ENCODE measurements at places on chromosomes 5 and 9.
A peak's percentile ranks its signal among the peaks of the same experiment; 100 is the strongest.

GRCh38 chr9:18678821-18679590 lies 205.1 kb downstream of the ADAMTSL1 start:
- no peak for DNase-seq

DNA sequence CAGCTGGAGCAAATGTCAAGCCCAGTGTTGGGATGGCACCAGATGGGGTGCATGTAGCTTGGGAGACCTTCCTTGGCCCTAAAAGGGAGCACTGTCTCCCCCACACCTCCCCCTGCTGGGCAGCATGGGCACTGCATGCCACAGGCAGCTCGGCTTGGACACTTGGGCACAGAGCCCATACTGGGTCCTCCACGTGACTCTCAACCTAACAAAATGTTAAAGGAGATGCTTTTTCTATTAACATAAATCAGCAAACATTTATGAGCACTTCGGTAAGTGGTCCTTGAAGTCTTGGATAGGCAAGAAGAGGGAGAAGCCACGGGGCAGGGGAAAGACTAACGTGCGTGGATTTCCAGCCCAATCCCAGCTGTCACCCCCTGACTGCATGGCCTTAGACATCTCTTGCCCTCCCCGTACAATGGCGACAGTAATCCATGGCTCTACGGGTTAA lies 23.9 kb upstream of the MAPK9 start:
- peak; percentile 61 for DNase-seq

GRCh38 chr5:72815580-72816283 lies 729 bp upstream of the TNPO1 start:
- no peak for DNase-seq

DNA sequence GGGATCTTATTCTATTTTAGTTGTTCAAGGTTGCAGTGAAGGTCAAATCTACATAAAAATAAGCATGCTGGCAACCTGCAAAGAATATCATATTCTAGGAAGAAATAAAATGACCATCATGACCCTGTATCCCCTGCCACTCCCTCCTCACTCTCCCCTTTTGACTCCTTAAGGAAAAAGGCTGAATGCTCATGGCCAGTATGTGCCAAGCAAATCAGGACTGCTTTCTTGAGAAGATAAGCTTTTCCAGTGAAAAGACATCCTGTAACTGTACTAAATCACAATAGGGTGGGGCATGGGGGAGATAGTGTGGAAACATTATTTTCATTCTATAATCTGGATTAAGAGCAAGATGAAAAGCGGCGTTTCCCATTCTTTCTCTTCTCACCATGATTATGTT lies 100.6 kb upstream of the LIFR start:
- no peak for DNase-seq

GRCh38 chr9:136120438-136120844 lies 1.8 kb upstream of the TMEM250 start:
- DNase-seq = no peak

- DNase-seq = no peak
Observed at GRCh38 chr9:8717146-8717545, 917.6 kb upstream of the DMAC1 start.

- no peak for DNase-seq
Observed at GRCh38 chr5:172405226-172406107, 48.9 kb downstream of the SH3PXD2B start.

GRCh38 chr5:174617910-174618309 lies 106.5 kb upstream of the MSX2 start:
- DNase-seq = no peak

DNA sequence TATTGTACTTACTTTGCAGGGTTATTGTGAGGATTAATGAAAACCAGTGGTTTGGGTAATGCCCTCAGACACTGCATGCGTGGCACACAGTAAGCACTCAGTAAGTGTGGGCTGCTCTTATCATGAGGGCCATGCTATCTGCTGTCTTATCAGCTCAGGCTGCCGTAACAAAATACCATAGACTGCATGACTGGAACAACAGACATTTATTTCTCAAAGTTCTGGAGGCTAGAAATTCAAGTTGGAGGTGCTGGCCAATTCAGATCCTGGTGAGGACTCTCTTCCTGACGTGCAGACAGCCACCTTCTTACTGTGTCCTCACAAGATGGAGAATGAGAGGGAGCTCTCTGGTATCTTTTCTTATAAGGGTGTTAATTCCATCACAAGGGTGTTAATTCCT lies 23.9 kb upstream of the SH3PXD2B start:
- no peak for DNase-seq

DNA sequence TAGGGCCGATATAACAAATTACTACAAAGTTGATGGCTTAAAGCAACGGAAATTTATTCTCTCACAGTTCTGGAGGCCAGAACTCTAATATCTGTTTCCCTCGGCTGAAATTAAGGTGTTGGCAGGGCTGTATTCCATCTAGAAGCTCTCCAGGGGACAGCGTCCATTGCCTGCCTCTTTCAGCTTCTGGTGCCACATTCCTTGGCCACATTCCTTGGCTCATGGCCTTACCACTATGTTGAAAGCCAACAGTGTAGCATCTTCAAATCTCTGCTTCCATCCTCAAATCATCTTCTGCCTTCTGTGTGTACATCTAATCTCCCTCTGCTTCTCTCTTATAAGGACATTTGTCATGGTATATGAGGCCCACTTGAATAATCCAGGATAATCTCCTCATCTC lies 17.2 kb downstream of the FGF10 start:
- DNase-seq = no peak

DNA sequence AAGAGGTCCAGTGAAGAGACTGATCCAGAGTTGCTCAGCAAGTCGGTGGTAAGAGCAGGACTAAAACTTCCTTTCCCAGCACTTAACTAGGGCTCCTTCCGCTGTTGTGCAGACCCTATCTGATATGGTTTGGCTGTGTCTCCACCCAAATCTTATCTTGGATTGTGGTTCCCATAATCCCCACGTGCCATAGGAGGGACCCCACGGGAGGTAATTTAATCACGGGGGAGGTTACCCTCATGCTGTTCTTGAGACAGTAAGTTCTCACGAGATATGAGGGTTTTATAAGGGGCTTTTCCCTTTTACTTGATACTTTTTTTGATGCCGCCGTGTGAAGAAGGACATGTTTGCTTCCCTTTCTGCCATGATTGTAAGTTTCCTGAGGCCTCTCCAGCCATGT lies 221.9 kb upstream of the GLRA1 start:
- no peak for DNase-seq

DNA sequence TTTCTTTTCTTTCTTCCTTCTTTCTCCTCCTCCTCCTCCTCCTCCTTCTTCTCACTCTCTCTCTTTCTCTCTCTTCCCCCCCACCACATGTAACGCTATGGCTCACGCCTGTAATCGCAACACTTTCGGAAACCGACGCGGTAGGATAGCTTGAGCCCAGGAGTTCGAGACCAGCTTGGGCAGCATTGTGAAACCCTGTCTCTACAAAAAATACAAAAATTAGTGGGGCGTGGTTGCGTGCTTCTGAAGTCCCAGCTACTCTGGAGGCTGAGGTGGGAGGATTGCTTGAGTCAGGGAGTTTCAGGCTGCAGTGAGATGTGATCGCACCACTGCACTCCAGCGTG lies 736 bp upstream of the GLDC start:
- no peak for DNase-seq

GRCh38 chr5:132770476-132771159 lies 6.4 kb downstream of the SEPTIN8 start:
- no peak for DNase-seq

GRCh38 chr9:129606161-129607026 lies 14.5 kb downstream of the C9orf50 start:
- no peak for DNase-seq

DNA sequence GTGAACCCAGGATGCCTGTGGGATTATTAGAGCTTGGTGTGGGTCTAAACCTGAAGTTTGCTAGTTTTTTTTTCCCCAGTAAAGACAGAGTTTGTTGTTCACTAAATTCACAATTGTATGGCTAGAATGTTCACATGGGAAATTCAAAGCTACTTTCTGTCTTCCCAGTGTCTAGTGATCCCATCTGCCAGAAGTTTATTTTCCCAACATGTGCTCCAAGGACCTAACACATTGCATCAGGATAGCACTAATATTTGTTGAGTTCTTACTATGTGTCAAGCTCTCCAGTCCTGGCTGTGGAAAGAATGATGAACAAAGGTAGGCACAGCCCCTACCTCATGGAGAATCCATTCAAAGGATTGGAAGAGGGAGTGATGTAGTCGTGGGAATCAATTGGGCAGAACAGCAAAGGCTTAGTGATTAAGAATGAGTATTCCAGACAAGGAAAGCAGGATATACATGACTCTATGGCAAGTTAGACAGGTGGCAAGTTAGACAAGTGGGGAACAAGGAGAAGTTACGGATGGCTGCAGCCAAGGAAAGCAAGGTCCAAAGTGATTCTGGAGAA lies 521.5 kb upstream of the WWC1 start:
- no peak for DNase-seq

GRCh38 chr5:1445689-1446601 lies 705 bp upstream of the SLC6A3 start:
- no peak for DNase-seq

- DNase-seq = peak; percentile 22
Observed at GRCh38 chr9:86099701-86100364, 475 bp upstream of the GOLM1 start.

DNA sequence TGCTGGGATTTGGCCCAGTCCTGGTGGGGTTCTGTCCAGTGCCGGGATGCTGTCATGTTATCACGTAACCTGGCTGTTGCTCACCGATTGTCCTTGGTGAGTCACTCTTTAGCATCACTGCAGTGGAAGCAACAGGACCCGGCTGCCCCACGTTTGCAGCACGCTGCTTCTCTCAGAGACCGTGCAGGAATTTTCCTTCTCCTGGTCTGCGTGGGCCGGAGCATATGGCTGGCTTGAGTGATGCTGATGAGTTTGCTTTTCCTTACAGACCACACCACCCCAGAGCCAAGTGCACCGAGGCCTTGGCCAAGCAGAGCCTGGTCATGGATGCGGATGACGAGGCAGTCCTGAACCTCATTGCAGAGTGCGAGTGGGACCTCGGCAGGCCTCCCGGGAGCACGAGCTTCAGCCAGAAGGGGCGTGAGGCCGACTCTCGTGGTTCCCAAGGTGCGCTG lies 21.4 kb downstream of the CEP72 start:
- DNase-seq = no peak

DNA sequence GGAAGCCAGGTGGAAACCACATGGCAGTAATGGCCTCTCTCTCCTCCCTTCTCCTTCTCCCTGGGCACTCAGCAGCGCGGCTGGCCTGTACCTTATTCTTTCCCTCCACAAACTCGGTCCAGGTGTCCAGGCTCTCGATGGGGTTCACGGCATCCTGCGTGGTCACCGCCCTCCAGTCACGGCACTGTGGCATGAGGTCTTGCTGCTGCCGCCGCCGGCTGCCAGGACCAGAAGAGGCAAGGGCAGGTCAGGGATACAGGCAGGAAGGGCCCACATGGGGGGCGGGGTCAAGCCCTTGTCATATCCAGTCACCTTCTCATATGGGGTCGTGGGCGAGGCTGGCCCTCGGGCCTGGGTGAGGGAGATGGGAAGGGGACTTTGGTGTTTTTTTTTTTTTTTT lies 25.6 kb downstream of the FLT4 start:
- no peak for DNase-seq

DNA sequence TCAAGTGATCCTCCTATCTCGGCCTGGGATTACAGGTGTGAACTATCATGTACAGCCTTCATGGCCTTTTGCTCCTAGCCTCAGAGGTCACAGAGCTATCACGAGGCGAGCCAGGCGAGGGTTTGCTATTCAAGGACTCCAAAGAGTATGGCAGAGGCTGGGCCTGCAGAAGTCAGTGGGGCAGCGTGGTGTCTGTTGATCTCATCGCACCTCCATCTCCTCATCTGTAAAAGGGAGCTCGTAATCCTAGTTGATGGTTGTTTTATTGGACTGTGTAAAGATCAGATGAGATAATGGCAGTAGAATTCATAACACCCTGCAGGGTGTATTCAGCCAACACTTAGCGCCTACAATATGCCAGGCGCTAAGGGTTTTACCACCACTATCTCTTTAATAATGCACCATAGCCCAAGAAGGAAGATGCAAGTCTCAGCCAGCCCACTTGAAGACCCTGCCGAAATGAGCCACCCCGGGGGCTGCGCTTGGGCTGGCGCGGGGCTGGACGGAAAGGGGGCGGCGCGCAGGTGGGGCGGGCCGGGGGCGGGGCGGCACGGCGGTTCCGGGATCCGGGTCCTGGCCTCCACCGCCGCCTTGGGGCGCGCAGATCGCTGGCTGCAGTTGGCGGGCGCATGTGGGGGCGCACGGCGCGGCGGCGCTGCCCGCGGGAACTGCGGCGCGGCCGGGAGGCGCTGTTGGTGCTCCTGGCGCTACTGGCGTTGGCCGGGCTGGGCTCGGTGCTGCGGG lies at the start of gene GALNT12:
GALNT12 (plus strand) TSS at position 601 of the 744 bp plus-strand sequence; CDS start at position 630, 29 bp downstream.
- no peak for DNase-seq

GRCh38 chr9:94648185-94648584 lies 8.9 kb upstream of the FBP1 start:
- no peak for DNase-seq

DNA sequence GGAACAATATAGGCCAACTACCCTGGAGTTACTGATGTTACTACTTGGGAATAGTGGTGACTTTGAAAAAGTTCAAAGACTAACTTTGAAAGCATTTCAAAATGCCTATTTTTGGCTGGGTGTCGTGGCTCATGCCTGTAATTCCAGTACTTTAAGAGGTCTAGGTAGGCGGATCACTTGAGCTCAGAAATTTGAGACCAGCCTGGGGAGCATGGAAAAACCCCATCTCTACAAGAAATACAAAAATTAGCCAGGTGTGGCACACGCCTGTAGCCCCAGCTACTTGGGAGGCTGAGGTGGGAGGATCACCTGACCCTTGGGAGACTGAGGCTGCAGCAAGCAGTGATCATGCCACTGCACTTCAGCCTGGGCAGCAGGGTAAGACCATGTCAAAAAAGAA lies 105.3 kb downstream of the ARRDC3 start:
- DNase-seq = no peak

DNA sequence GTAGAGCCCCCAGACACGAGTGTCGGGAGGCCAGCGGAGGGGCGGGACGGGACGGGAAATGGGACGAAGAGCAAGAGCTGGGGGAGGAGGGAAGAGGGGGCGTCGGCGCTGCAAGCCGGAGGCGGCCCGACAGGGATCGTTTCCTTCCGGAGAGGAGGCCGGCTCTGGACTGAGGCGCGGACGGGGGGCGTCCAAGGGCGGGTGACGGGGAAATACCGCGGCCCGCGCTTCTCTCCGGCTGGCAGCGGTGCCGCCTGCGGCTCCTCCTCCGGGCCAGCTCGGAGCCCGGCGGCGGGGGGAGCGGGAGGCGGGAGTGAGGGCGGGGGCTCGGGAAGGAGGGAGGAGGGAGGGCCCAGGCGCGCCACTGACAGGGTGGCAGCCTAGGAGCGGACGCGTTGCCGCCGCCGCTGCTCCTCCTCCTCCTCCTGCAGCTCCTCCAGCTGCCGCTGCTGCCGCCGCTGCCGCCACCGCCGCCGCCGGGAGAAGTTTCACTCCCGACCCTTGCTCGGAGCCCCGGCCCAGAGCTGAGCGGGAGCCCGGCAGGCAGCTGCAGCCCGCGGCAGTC lies at the start of gene CHSY3:
CHSY3 (plus strand) TSS at position 364 of the 565 bp plus-strand sequence.
- peak; percentile 4 for DNase-seq
